DMS 273 treated with DMSO at 0.1 percent for 48 hours (cell line): ENCODE measurements at places on chromosomes 4 and X.
A peak's percentile ranks its signal among the peaks of the same experiment; 100 is the strongest.

GRCh38 chrX:85084770-85085393 is 81.2 kb downstream of the APOOL start:
- peak; percentile 18 for DNase-seq

DNA sequence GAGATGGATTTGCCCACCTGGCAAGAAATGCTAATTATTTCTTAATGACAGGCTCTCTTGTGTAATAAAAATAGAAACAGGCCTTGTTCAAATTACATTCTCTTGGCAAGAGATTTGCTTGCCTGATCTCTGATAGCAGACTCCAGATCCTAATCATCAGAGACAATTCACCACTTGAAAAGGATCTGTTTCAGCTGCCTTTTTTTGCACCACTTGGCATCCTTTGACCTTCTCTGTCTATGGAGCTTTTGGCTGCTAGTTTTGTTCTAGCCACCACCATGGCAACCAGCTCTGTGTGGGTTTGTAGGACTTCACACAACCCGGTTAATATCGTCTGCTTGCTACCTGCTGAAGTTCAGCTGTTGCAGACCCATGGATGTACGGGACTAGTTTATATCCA is 241.1 kb upstream of the TLL1 start:
- no peak for DNase-seq

- peak; percentile 30 for DNase-seq
Observed at GRCh38 chr4:77586951-77587383, 18.7 kb upstream of the CXCL13 start.

GRCh38 chr4:26061248-26061986 is 147.4 kb downstream of the SMIM20 start:
- no peak for DNase-seq

DNA sequence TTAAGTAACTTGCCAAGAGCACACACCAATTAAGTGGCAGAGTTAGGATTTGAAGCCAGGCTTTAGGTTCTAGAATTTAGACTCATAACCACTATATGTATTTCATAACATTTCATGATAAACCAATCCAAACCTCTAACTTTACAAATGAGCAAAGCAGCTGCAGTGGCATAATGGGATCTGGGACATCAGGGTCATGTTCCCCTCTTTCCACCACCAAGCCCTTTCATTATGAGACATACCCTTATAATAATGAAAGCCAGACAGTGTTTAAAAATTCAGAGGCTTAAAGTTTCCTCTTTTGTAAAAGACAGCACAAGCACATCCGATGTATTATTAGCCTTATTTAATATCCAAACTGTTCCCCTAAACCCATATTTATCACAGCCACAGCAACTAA is 28.3 kb upstream of the AMELX start:
- DNase-seq = no peak

DNA sequence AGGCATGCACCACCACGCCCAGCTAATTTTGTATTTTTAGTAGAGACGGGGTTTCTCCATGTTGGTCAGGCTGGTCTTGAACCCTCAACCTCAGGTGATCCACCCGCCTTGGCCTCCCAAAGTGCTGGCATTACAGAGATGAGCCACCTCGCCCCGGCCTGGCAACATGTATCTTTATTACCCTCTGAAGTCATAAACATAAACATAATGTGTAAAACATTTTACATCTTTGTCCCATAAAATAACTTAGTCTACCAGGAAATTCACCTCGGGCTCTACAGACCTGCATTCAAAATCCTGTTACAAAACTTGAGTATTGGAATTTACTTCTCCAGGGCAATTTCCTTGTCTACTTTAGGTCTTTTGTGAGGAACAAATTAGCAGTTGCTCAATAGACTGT is 68.1 kb upstream of the DUSP21 start:
- DNase-seq = no peak

GRCh38 chr4:139416073-139416673 is 37.7 kb upstream of the RAB33B start:
- DNase-seq = peak; percentile 5

DNA sequence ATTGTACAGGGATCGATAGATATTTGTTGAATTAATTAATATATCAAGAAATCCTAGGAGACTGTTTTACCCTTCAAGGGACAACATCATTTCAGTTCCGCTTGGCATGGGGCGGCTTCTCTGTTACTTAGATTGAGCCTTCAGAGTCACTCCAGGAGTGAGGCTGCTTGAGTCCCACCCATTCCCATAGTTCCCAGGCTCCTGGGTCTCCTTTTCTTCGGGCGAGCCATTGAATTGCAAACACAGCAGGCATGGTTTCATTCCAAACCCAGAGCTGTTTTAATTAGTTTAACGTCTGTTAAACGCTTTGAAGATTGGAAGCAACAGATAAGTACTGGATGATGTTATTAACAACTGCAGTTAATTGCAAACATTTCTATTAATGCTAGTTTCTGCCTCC is 571 bp upstream of the EDA start:
- DNase-seq = no peak

GRCh38 chrX:96591421-96591820 is 93.2 kb upstream of the DIAPH2 start:
- no peak for DNase-seq

DNA sequence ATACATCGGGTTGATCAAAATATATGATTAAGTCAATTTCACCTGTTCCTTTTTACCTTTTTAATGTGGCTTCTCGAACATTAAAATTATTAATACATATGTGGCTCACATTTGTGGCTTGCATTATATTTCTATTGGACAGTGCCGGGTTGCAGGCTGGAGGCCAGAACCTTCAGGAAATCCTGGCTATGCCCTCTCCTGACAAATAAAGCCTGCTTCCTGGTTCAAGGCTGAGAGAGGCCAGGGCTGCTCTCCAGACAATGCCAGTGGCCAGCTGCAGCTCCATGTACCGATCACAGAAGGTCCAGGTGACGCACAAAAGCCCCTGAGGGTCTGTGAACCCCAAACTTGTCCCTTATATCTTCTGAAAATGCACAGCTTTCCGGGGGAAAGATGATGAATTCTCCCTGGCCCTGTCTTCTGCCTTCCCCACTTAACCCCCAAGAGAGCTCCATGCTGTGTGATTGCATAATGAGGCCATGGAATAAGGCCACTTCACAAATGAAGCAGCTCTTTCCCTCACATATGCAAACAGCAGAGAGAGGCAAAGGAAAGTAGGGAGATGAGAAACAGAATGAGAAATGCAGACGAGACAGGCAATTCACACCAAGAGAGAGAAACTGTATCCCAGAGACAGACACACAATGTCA is 241.2 kb downstream of the BCOR start:
- DNase-seq = no peak

DNA sequence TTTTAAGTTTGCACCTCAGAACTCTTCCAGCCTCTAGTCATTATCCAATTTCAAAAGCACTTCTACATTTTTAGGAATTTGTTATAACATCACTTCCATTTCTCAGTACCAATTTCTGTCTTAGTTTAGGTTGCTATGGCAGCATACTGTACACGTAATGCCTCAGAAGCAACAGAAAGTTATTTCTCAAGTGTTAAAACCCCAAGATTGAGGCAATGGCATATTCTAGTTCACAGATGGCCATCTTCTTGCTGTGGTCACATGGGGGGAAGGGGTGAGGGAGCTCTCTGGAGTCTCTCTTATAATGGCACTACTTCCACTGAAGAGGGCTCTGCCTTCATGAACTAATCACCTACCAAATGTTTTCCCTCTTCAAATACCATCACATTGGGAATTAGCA is 220.3 kb upstream of the CTSO start:
- DNase-seq = no peak

GRCh38 chrX:153635788-153636668 is 11.0 kb upstream of the DUSP9 start:
- DNase-seq = peak; percentile 62

GRCh38 chrX:109874548-109874947 is 128.4 kb upstream of the TMEM164 start:
- DNase-seq = no peak

- DNase-seq = no peak
Observed at GRCh38 chr4:79899481-79899880, 173.5 kb downstream of the ANTXR2 start.

GRCh38 chr4:518569-519083 is 19.6 kb downstream of the PIGG start:
- DNase-seq = no peak

DNA sequence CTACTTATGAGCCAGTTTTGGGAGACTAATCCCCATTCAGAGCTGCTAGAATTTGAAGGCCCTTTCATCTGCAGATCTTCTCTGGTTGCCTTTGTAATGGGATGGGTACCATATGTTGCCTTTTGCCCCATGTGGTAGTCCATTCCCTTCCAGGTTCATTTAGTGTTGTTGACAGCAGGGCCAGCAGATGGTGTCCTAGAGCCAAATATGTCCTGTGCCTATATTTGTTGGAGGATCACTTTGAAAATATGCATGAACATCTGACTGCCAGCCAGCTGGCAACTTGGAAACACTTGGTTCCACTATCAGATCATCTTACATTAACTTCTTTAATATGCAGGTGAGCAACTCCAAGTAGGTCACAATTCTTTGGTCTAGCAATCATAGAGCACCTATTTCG is 30.4 kb downstream of the CFAP299 start:
- DNase-seq = peak; percentile 92

DNA sequence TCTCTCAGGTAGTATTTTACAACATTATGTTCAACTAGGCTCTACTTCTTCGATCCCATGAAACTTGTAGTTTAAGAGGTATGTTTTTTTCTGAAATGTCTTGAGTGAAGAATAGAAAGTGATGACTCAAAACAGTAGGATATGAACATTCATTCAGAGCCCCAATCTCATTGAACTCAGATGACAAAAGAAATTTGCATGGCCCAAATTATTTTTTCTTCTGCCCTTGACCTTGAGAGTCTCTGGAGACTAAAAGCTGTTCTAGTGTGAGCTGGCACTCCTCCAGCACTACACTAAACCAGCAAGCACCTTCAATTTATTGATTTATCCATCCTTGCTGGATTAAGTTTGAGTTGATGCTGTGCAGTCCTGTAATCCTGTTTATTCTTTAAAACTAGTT is 4.0 kb downstream of the DCLK2 start:
- no peak for DNase-seq

DNA sequence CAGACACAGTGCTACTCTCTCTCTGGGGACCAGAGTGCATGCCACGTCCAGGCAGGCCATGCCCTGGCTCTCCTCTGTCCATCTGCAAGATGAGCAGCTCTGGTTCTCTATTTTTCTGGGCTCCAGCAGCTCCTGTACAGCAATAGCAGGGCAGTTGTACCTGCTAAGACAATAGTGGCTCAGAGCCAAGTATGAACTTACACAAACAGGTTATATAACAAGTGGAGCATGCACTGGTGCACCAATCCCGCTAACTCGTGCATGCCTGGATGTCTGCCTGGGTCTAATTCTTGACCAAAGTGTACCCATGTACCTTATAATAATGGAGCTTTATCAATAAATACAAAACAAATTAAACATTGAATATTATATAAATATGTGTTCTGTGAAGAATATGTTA is 392.3 kb downstream of the CENPC start:
- no peak for DNase-seq

DNA sequence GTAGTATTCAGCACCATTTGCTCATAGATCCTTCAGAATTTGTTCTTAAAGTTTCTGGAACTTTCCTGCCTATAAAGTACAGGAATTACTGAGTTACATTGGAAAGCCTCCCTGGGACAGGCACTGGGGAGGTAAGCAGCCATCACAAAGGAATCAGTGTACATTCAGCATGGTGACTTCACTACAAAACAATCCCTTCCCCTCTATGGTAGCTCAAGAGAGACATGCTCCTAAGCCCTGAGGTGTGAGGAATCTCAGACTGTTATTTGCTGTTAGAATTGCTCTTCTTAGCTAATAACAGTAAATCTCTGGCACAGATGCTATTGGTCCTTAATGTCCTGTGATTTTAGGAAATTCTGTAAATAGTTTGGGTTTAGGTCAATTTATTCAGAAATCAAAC is 1898.0 kb upstream of the PCDH7 start:
- no peak for DNase-seq

- DNase-seq = no peak
Observed at GRCh38 chr4:33064238-33064637, 2344.1 kb downstream of the PCDH7 start.

GRCh38 chrX:374596-374995 is 12.1 kb downstream of the PPP2R3B start:
- DNase-seq = no peak

- no peak for DNase-seq
Observed at GRCh38 chrX:23845351-23845817, 62.4 kb downstream of the APOO start.

DNA sequence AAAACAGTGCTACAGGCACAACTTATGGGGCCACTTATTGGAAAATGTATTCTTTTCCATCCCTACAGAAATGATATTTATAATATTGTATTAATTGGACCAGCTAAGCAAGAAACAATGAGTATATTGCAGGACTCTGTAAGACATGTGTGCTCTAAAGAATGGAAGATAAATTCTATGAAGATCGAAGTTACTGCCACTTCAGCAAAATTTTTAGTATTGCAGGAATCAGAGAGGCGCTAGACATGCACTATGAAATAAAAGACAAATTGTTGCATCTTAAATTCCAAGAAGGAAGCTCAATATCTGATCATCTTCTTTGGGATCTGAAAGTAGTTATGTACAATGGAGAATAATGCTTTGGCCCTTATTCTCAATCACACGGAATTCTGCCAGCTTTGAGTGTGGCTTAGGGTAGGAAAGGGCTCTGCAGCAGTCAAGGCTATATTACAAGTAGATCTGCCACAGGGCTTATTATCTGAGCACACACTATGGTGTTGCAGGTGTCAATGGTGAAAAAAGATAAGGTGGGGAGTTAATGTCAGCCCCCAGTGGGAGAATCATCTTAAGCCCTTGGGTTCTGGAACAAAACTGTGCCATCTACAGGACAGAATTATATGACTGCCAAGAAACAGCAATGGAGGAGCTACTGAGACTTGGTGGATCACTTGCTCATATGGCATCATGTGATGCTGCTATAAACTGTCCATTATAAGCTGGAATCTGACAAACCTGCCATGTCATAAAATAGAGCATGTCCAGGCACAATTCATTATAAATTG is 334.0 kb upstream of the NDST3 start:
- DNase-seq = no peak

- no peak for DNase-seq
Observed at GRCh38 chr4:11489453-11490083, 60.9 kb upstream of the HS3ST1 start.

GRCh38 chr4:189096717-189097116 is 844.0 kb upstream of the FRG1 start:
- no peak for DNase-seq

GRCh38 chrX:118346258-118347094 is 570 bp downstream of the WDR44 start:
- DNase-seq = no peak

DNA sequence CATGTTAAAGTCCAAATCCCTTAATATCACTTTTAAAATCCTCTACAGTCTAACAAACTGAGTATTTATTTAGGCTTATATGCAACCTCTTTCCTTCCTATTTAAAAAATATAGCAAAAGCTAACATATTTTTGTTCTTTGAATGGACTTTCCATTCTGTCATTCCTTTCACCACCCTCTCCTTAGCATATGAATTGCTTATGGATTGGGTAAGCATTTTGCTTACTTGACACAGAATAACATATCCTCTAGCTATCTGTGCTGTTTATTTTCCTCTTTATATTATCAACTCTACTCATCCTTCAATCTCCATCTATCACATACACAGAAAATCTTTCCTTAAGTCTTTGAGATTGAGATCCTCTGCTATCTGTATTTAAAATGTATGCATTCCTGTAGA is 206.1 kb upstream of the NEIL3 start:
- no peak for DNase-seq
